ENCODE measurements at places on chromosomes 13 and 19.

DNA sequence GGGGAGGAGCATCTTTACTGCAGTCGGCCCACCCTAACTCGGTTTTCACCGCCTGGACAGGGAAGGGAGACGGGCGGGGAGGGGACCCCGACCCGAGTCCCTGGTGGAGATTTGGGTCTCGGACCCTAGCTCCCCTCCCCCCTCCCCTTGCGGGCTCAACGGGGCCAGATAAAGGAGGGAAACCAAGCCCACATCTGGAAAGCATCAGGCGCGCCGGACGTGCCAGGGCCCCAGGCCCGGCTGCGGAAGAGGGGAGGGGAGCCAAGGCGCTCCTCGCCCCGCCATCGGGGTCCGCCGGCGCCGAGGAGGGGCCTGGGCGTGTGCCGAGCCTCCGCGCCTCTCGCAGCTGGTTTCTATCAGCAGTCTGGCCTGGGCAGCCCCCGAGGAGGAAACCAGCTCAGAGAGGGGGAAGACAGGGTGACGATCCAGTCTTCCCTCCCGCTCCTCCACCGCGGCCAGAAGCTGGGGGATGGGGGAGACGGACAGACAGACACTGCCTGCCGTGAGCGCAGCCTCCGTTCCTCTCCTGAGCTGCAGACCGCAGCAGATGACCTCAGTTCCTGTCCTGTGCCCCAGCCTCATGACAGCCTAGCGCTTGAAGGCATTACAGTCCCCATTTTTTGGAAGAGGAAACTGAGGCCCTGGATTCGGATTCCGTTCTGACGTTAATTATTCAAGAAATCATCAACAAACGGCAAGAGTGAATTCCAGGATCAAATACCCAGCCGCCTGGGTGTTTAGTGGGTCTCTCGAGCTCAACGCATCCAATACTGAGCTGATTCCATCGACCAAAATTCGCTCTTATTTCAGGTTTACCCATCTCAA is 3.6 kb upstream of the GNG8 start:
- DNase-seq, result no peak

GRCh38 chr13:95509521-95510310 is 42.8 kb upstream of the CLDN10 start:
- no peak for DNase-seq

DNA sequence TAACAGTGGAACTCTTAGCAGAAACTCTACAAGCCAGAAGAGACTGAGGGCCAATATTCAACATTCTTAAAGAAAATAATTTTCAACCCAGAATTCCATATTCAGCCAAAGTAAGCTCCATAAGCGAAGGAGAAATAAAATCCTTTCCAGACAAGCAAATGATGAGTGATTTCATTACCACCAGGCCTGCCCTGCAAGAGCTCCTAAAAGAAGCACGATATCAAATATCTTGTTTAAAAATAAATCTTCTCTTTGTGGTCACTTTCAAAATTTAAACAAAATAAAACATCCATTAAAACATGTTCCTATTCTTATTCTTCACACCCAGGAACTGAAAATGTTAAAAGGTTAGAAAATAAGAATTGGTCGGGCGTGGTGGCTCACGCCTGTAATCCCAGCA is 13.7 kb downstream of the MICU2 start:
- no peak for DNase-seq

GRCh38 chr19:4930664-4931063 is 21.4 kb downstream of the UHRF1 start:
- no peak for DNase-seq

DNA sequence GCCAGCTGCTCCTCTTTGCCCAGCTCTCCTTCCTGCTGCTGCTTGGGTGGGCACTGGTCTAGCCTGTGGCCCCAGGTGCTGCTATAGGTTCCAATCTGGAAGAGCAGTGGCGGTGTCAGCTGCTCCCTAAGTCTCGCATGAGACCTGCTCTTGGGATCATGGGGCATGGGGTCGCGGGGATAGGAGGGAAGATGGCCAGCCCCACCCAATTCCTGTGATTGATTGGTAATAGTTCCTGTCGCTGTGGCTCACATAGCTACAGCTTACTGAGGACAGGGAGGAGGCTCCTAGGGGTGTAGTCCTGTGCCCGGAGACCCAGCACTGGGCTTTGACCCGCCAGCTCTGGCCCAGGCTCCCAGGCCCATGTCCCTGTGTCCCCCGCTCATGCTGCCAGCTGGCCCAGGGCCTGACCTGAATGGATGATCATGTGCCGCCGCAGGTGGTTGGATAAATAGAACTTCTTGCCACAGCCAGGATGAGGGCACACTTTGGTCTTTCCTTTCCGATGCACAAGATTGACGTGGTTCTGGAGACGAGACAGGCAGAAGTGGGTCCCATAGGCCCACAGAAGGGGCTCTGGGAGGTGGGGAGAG is 4.5 kb upstream of the ELAVL3 start:
- DNase-seq, result no peak

DNA sequence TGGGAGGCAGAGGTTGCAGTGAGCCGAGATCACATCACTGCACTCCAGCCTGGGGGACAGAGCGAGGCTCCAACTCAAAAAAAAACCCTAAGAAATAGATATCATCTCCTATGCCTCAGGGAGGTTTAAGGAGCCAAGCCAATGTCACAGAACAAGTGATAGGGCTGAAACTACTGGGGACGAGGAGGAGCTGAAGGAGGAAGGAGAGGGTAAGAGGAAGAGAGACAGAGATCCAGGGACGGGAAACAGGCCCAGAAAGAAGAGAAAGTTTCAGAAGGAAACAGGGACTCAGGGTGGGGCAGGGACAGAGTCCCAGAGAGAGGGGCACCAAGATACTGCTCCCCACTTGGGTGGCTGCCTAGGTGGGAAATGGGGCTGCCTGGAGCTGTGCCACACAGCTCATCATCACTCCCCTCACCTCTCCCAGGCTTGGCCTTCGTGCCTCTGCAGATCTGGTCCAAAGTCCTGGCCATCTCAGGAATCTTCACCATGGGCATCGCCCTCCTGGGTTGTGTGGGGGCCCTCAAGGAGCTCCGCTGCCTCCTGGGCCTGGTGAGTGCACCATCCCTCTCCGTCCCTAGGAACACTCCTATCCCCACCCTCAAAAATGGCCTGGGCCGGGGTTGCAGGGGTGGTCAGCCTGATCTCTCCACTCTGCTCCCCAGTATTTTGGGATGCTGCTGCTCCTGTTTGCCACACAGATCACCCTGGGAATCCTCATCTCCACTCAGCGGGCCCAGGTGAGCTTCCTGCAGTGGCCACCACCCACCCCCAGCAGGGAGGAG is 1.5 kb downstream of the CD37 start:
- DNase-seq, result no peak

DNA sequence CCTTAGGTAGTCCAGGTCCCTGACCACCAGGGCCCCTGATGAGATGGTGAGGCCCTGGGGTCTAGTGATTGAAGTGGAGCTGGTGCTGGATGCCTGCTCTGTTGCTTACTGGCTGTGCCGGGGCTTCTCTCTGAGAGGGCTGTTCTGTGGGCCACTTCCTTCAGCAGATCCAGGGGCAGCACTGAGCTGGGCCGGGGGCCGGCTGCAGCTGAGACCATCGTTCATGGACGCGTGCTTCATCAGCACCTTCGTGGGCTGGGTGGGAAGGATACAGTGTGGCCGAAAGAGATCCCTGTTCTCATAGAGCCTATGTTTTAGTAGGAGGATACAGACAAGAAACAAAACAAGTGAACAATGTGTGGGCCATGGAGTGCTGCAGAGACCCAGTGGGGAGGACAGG is 33.2 kb upstream of the TEX29 start:
- DNase-seq, result no peak

- DNase-seq, result no peak
These were observed 1.9 kb upstream of the CACNG8 start for GRCh38 chr19:53960886-53961285.

DNA sequence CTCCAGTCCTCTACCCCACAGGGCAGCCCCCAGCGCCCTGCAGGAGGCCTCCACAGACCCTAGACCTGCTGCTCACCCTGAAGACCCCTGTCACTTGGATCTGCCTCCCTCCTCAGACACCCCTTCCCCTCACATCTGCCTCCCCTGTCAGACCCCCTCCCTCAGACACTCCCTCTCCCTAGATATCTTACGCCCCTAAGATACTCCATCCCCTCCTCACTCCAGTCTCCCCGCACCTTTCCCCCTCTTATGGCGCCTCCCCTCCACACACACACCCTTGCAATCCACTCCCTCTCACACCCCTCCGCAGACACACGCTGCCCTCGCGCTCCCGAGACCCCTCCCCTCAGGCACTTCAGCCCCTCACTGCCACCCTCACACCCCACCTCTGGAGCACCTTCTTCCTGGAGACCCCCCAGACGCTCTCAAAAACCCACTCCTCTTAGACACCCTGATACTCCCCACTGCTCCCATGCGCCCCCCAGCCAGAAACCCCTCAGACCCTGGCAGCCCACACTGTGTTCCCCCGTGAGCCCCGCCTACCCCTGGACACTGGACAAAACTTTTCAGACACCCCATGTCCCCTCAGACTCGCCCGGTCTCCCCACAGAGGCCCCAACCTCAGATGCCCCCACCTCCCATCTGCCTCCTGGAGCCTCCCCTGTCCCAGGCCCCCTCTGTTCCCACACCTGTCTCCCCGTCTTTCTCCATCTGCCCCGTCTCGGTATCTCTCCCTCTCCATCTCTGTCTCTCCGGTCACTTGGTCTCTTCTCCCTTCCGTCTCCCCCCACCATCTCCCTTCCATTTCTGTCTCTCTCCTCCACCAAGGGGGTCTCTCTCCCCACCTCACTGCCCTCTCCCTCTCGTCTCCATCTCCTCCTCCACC is 14.5 kb downstream of the ERFL start:
- DNase-seq, result no peak

DNA sequence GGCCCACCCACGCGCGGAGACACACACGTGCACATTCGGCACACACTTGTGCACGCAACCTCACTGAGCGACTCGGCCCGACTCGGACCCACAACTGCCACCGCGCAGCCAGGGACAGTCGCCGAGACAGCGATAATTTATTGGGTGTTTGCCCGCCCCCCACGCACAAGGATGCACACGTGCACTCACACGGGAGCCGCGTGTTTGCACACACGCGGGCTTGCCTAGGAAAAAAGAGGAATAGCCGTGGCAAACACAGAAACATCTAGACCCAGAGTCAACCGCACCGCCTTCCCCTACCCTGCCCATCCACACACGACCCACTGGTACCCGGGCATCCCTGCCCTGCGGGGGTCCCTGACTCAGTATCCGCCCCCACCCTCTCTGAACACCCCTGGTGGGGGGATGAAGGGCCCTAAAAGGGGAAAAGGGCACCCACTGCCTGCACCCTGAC is 1.1 kb upstream of the SSBP4 start:
- no peak for DNase-seq

GRCh38 chr19:38452430-38453366 is 19.2 kb downstream of the RYR1 start:
- DNase-seq, result peak; percentile 12

- no peak for DNase-seq
These were observed 1.9 kb downstream of the RAB11B start for GRCh38 chr19:8392017-8392591.

DNA sequence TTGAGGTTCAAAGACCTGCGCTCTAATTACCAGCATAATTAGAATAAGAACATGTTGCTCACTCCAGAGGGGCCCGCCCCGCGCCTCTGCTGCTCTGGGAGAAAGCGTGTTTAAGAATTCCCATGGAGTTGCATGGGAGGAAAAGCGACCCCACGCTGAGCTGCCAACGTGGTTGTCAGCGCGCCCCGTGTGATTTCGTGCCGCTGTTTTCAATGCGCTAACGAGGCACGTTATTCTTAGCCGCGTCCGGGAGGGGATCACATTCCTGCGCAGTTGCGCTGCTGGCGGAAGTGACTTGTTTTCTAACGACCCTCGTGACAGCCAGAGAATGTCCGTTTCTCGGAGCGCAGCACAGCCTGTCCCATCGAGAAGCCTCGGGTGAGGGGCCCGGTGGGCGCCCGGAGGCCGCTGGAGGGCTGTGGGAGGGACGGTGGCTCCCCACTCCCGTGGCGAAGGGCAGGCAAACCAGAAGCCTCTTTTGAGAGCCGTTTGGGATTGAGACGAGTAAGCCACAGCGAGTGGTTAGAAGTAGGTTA is 173.8 kb upstream of the SOX1 start:
- DNase-seq, result no peak

- no peak for DNase-seq
These were observed 528.1 kb downstream of the DIAPH3 start for GRCh38 chr13:59635589-59635988.

DNA sequence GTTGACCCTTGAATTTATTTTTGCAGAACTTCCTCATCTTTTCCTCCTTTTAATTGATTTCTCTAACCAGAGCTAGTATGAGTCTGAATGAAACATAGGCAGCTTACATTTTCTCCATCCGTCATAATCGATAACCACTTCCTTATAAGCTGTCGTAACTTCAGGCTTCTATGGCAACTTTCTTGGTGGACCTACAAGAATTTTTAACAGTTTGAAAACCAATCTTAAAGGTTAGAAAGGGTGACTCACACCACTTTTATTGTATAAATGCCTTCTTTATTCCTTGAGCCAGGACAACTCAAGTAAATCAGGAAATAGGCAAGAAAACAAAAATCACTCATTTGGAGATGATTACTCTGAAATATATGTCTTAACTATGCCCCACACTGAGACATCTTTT is 105.7 kb upstream of the KL start:
- DNase-seq, result no peak

GRCh38 chr13:111661776-111662175 is 341.3 kb downstream of the TEX29 start:
- DNase-seq, result no peak

DNA sequence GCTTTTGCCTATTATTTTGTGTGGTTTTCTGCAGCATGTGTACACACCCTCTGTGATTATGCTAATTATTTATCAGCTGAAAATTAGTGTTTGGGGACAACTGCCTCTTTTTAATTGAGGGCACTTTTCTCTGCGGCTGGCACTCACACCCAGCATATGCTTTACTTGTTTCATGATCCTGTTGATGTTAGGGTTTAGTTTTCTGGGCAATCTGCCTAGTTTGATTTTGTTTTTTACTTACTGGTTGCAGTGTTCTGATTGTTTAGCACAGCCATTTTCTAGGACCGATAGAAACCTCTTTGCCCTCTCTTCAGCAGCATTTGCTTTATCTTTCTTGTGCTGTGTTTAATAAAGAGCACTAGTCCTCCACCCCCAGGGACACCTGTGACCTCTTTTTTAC is 161.6 kb downstream of the PAN3 start:
- no peak for DNase-seq

DNA sequence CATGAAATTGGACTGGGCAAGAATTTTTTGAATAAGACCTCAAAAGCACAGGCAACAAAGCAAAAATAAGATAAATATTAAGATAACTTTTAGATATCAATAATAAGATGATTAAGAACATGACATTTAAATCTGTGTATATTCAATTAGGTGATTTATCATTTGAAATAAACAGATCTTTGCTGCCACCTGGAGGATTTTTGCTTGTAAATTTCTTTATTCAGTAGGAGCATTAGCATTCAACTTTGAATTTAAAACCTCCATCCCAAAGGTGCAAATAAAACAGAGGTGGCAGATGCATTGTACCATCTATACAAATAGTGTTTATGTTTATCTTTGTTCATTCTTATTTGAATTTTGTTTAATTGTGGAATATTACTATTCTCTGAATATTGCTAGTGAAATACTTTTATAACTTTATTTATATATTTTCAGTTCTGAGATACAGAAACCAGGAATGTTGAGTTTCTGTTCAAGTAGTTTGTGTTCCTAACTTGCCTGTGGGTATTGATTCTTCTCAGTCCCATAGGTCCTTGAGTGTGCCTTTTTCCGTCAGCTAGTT is 20.9 kb downstream of the COG6 start:
- DNase-seq, result peak; percentile 0

Data from NCI-H1436 (cell line).